NCI-H1417 (cell line): ENCODE measurements at places on chromosomes 5 and 9.
A peak's percentile ranks its signal among the peaks of the same experiment; 100 is the strongest.

GRCh38 chr9:136707849-136708517, 4.4 kb upstream of the DIPK1B start:
- DNase-seq: no peak

DNA sequence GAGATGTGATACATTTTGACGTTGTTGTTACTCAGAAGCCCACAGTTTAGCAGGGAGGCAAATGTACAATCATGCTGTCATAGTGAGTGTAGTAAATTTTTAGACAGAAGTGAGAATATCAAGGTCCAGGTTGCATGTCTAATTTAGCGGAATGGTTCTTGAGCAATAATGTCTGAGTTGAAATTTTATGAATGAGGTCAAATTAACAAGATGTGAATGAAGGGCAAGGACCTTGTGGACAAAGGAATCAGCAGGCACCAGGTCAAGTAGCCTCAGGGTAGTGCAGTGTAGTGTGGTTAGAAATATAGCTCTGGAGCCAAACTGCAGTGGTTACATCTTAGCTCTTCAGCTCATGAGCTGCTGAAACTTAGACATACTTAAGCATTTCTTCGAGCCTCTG, 36.2 kb downstream of the TNFSF8 start:
- DNase-seq: no peak

DNA sequence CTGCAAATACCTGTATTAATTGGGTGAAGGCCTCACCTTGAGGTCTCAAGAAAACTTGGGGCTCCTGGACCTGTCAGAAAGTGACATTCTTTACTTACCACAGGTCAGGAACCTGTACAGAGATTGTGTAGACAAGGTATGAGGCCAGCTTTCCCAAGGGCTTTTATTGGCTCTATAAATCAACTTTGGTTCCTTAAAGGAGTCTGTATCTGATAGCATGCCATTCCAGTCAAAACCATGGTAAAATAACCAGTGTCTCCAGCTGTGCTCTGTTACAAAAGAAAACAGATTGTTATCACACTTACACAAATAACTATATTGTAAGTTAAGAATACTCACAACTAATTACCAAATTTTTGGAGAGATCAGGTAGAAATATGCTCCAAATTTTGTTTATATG, 64.5 kb downstream of the COL15A1 start:
- no peak for DNase-seq

GRCh38 chr9:90967145-90967538, 165.5 kb downstream of the SYK start:
- no peak for DNase-seq

DNA sequence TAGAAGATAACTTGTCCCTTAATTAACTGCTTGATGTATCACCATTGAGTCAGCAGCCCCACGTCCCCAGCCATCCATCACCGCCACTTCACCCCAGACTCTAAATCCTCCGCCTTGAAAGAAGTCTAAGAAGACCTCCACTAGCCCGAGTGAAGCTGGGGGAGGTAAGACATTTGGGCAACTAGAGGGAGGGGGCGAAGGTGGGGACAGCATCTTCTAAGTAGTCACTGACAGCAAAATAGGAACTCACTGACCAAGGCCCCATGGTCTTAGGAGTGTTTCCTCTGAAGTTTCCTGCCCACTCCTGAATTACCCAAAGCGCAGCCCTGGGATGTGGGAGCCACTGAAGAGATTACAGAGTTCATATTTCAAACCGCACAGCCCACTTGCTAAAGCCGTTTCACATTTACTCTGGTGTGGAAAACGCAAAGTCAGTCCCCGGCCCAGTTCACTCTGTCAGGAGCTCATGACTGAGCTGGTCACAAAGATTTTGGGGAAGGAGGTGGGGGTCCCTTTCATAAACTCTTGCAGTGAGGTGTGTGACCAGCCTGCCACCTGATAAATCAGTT, 107.4 kb downstream of the LHFPL2 start:
- DNase-seq: no peak

- DNase-seq: no peak
These were observed 69.9 kb downstream of the RCL1 start for GRCh38 chr9:4862506-4863250.

DNA sequence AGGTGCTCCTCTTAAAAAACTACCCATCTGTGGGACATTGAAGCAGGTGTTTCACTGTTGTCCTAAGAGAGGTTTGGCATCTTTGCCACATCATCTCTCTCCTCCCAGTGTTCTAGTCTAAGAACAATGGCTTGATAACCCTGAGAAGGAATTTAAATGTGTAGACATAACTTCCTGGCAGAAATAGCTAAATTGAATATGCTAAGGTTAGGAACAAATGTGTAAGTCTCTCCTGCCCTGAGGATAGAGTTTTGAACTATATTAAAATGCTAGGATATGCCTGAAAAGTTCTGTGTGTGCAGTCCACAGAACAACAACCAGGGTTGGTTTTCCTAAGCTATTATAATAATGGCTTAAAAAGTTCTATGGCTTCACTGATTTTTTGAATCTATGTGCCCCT, 106.6 kb downstream of the LRRC70 start:
- DNase-seq: no peak

DNA sequence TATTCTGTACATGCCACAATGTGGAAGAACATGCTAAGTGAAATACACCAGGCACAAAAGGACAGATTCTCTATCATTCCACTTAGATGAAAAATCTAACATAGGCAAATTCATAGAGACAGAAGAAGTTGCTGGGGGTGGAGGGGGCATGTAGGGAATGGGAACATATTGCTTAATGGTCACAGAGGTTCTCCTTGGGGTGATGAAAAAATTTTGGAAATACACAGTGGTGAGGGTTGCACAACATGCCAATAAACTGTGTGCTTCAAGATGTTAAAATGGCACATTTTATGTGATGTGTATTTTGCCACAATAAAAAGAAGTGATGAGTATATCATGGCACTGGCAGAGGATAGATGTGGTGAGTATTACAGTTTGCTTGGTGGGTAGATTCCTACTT, 111.9 kb downstream of the SUSD1 start:
- DNase-seq: no peak

- peak; percentile 96 for DNase-seq
These were observed 141.7 kb downstream of the HTR1A start for GRCh38 chr5:63820577-63820976.

- no peak for DNase-seq
These were observed 205.5 kb upstream of the TARS1 start for GRCh38 chr5:33235304-33235703.
